Pulmonary artery endothelial cell (primary cell): ENCODE measurements at places on chromosomes 6 and 20. TPM values are rescaled to one million over a fixed set of nuclear protein-coding genes. Genes with fewer than 3 reads are reported as not detected.

DNA sequence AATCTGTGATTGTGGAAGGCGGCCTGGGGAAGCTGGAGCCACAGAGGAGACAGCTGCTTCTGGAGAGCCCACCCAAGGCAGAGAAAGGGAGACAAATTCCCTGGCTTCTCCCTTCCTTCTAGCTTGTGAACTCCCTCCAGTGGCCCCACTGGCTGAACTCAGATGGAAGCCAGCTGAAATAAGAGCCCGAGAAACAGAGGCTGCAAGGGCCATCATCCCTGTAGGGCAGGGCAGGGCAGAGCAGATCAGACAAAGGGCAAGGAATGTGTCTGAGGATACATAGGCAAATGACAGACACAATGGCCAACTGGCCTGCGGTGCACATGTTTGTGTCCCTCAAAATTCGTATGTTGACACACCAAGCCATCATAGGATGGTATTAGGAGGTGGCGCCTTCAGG, 25.3 kb downstream of the MDFI start:
- DNase-seq: no peak

DNA sequence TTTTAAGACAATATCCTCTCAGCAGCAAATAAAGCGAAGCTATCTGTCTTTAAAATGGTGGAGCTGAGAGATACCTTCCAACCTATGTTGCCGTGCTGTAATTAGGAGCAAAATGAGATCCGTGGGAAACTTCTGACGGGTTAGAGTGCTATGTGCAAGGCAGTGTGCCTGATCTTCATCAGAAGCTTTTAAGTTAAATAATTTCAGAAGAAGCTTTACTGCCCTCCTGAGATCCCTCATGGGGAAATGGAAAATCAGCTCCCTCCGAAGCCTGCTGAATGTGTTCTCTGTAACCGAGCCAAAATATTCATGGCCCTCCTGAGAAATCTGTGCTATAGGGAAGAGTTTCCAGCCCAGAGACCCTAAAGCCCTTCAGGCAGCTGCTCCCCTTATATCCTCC, 43.7 kb upstream of the TBC1D7 start:
- no peak for DNase-seq

The NEDD9 gene
- 32.8 and 51.5 TPM in 2 replicates for total RNA-seq

GRCh38 chr6:27889628-27890444, 22.4 kb downstream of the OR2B2 start:
- DNase-seq: no peak
